Activated CD4-positive, alpha-beta T cell treated with anti-CD3 and anti-CD28 coated beads, Interleukin-2, Interleukin-4, amounts not matched to agents 100 ng/mL and 50 ng/mL, durations not matched to agents 16 hours and 8 hours (primary cell): ENCODE measurements at places on chromosomes 2 and 18.
A peak's percentile ranks its signal among the peaks of the same experiment; 100 is the strongest.

- DNase-seq: no peak
Measured at GRCh38 chr2:8215159-8215863, 466.5 kb upstream of the ID2 start.

GRCh38 chr2:236795169-236795860 lies 225.7 kb downstream of the ACKR3 start:
- DNase-seq: no peak

DNA sequence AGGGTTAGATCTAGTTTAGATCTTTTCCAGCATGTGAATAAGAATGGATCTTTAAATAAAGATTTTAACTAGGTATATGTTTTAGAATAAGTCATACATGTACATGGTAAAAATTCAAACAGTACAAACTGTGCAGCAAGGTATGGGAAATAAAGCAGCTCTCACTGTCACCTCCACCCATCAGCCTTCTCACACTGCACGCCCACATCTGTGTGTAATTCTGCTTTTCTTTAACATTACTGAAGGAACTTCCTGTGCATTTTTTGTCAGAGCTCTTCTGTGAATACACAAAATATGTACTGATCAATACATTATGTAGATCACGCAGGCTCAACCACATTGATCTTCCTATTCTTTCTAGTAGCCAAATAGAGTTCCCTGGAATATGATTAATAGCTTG lies 3.4 kb downstream of the CASP8 start:
- DNase-seq: no peak

GRCh38 chr2:96320728-96321622 lies 4.1 kb upstream of the ITPRIPL1 start:
- peak; percentile 48 for DNase-seq

DNA sequence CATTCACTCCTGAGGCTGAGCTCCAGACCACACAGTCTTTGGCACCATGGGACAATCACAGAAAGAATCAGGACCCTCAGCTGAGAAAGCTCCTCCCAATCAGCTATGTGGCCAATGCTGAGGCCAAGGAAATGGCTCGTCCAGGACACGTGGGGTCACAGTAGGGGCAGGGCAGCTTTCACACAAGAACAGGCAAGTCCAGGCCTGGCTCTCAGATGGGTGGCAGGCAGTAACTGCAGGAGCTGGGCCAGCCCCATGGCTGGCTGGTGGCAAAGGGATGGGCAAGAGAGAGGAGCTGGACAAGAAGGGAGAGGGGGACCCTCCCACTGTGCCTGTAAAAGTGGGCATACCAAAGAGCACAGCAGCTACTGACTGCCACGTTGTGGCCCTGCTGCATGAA lies 12.2 kb upstream of the EDAR start:
- no peak for DNase-seq

DNA sequence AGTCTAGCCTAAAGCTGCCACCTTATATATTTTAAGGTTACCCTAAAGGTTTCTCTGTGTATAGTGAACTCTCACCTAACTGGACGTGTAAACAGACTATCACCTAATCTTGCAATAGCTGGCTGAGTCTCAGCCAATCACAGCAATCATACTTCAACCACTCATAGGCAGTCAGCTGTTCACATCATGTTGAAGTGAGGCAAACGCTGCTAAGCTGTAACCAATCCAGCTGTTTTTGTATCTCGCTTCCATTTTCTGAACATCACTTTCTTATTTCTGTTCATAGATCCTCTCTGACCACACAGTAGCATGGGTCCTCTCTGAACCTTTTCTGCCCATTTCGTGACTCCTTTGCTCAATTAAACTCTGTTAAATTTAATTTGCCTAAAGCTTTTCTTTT lies 468.2 kb upstream of the POU3F3 start:
- DNase-seq: no peak

DNA sequence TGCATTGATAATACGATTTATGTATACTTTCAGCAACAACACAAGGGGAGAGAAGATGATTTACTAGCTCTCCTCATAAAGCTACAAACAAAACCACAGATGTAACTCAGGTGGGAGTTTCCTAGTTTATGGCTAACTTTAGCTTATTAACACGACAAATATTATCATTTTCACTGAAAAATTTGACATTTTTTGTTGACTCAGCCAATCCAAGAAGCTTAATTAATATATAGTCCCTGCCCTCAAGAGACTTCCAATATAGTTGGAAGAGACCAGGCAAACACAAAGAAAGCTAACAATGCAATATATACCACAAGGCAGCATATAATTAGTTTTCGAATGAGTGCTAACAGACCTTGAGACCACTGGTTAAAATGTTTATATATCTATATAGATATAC lies 775 bp downstream of the WDR12 start:
- DNase-seq: no peak

GRCh38 chr2:134715932-134716643 lies 2.7 kb downstream of the TMEM163 start:
- no peak for DNase-seq

DNA sequence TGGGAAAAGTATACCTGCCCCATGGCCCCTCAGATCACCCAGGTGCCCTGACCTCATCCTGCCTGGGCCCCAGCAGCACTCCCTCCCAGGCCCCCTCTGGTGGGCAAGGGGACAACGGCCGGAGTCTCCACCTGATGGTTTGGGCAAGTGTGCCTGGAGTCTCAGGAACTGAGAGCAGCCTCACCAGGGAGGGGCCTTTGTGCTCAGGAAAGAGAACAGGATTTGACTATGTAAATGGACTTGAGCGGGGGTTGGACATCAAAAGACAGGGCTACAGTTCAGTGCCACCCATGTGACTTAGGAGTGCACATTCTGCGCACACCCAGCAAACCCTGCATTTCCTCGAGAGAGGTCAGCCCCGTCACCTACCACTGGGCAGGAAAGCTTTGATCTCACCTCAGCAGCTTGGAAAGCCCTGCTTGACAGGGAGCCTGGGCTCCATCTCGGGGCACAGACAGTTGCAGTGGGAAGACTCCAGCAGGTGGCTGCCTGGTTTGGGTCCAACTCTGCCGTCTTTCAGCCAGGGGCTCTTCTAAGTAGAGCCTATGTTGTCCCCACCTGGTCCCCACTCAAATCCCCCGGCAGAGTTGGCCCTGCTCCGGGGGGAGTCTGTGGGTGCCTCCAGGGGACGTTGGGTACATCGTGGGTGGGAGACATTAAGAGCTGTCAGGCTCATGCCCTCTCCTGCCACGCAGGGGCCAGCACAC lies 3.3 kb downstream of the INPP5D start:
- no peak for DNase-seq

- no peak for DNase-seq
Measured at GRCh38 chr2:48715042-48715899, 40.3 kb downstream of the LHCGR start.

GRCh38 chr18:48917579-48918517 lies 32.9 kb downstream of the SMAD7 start:
- DNase-seq: no peak

DNA sequence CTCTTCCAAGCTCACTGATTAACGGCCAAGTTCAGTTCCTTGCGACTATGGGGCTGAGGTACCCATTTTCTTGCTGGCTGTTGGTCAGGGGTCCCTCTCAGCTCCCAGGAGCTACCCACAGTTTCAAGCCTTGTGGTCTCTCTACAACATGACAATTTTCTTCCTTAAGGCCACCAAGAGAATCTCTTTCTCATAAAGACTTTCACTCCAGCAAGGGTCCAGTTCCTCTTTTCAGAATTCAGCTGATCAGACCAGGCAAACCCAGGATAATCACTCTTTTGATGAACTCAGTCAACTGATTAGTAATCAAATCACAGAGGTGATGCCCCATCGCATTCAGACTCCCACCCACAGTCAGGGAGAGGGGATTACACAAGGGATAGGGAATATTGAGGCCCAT lies 129.7 kb downstream of the IRS1 start:
- DNase-seq: no peak

GRCh38 chr2:98913916-98914712 lies 21.9 kb downstream of the CRACDL start:
- DNase-seq: no peak

- DNase-seq: peak; percentile 56
Measured at GRCh38 chr2:73984203-73984921, at the start of gene TET3. Gene TET3 (plus strand): TSS chr2:73984910. CDS start chr2:73986404, 1,494 bp downstream.

DNA sequence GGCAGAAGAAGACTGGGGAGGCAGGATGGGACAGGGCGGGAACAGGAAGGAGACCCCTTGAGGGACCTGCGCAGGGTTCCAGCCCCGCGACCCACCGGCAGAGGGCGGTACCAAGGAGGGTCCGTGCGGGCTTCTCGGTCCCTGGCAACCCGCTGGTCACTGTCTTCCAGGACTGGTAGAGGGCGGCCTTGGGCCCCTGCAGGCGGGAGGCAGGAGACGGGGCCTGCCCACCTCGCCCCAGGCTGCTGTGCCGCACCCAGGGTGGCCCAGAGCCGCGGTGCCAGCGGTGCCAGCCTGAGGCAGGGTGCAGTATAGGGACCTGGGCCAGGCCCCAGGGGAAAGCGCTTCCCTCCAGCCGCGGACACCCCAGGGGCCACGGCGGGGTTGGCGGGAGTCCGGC lies 34.5 kb downstream of the NEURL3 start:
- peak; percentile 51 for DNase-seq

DNA sequence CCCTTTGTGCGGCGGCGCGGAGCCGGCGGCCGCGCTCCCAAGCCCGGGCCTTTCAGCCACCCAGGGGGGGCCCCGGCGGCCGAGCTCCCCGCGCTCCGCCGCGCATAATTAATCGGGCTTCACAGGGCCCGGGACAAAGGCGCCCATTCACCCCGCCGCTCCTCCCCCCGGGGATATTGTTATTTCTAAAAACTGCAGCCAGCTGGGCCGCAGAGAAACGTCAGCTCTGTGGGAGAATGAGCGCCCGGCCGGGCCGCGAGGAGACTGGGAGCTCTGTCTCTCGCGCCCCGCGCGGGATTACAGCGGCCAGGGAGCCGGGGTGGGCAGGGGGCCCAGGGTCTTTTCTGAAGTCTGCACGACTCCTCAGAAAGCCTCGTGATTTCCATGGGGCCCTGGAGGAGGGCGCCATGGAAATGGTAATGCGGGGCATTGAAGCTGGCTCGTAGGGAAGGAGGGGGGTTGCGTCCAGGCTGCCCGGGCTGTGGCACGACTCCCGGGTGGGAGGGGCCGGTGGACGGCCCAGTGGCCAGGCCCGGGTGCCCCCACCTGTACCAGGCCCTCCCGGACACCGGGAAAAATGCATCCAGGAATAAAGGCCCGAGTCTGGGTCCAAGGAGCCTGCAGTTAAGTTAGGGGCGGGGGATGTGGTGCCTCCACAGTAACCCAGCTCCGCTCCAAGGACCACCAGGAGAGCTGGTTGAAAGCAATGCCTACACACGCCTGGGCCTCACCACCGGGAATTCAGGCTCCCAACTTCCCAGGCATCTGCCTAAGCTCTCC lies 125.3 kb downstream of the ZFP36L2 start:
- no peak for DNase-seq

DNA sequence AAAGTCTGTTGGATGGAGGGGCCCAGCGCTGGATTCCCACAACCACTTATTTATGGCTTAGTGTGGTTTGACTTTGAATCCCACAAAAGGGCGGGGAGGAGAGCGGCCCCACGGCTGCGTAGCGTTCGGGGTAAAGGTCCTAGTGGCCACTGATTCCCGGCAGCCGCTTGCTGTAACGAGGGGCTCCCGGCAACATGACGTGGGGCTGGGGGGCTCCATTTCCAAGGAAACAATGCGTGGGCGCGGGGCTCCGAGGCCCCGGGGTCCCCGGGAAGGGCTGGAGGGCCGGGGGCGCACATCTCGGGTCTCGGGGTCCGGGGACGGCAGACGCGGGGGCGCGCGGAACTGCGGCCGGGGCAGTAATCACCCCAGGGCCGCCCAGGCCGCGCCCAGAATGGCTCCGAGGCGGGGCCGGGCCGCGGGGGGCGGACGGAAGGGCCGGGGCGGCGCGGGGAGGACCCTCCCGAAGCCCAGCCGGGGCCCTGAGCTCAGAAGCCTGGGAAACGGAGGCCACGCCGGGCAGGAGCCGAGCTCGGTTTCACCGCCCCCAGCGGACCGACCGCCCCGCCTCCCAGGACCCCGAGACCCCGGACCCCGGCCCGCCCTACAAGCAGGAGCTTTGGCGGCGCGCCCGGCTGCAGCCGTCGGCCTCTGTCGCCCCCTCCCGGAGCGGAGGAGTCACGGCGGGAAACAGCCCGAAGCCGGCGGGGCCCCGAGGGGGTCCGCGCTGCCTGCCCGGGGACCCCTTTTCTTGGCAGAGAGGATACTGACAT lies 11.9 kb upstream of the MLPH start:
- DNase-seq: peak; percentile 69

DNA sequence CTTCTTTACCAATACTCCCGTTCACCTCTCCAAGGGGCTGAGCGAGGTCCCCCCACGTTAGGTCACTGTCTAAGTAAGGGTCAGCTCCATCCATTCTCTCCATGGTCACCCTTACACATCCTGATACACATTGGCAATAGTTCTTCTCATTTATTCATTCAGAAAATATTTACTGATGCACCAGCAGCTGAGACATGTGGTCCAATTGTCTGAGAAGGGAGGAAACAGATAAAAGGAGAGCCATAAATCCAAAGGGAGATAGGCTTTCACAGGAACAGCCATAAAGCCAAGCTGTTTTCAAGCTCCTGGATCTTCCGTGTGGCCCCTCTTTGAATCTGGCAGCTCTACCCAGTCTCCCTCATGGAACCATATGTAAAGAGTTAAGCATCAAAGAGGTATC lies 121.2 kb downstream of the TXNL1 start:
- no peak for DNase-seq

DNA sequence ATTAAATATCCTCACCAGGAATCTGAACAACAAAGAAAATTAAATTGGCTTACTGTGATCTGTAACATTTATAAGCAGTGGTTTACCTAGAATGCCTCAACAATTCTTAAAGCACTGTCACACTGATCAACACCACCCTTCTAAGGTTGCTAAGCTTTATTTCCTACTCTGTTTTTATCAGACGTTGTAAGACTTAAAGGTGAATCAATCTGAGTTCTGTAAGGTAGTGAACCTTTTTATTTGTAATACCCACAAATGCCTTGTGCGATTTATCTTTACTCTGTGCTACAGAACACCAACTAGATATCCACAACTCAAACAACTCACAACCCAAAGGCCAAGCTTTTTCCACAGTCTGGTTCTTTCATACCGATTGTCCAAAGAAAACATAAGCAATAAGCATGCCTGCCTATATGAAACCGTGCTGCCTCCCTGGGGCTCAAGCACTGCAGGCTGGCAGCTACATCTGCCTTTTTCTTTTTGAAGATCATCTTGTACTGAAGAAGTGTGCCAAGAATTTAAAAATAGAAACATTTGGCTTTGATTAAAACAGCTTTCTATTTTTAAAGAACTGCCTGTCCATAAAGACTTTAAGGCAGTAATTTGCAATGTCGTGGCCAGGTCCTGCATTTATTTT lies 490.7 kb downstream of the NUP35 start:
- DNase-seq: no peak

DNA sequence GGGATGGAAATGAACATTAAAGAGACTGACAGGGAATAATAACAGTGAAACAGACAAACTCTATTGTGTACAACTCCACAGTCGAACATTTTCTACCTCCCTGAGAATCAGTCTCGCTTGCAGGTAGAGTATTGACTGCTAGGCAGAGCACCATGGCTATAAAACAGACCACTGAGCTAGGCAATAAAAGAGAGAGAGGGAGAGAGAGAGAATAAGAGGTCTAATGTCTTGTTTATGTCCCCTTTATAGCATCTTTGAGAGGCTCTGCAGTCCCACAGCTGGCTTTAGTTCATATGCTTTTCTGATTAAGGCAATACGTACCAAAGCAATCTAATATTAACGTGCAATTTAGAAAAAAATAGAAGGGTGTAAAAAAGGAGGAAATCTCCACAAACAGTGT lies 652.6 kb downstream of the NRXN1 start:
- no peak for DNase-seq

GRCh38 chr2:36177282-36177681 lies 178.3 kb upstream of the CRIM1 start:
- DNase-seq: no peak

GRCh38 chr2:85441864-85442263 lies 23.4 kb downstream of the SH2D6 start:
- no peak for DNase-seq
